ENCODE measurements at places on chromosomes 5 and 9. TPM values are rescaled to one million over a fixed set of nuclear protein-coding genes. Genes with fewer than 3 reads are reported as not detected.

The CCL27 gene
- 1.2 TPM for polyA plus RNA-seq

- peak; percentile 6 for DNase-seq
Measured at GRCh38 chr5:152855441-152855840, 450.4 kb upstream of the NMUR2 start.

The HMCN2 gene
- not detected for polyA plus RNA-seq

The ECM2 gene
- 0.30 TPM for polyA plus RNA-seq

DNA sequence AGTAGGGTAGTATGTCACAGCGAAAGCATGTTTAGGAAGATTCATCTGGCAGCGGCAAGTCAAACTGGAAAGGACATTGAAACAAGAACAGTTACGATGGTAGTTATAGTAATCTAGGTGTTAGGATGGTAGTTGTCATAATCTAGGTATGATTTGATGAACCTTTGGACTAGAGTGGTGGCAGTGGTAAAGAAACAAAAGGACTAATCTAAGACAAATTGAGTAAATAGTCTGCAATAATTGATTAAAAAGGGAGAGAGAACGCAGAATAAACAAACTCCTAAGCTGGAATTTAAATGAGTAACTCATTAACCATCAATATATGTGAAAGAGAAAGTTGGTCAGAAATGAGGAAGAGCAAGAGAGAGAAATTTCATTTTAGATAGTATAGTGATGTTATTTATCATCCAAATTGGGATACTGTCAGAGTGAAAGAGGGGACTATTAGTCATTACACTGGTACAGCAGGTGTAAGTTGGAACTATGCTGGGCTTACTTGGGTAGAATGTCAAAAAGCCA is 56.8 kb downstream of the MTREX start:
- no peak for DNase-seq

Data from foreskin keratinocyte (primary cell).